ENCODE measurements at places on chromosomes 12 and 14.
A peak's percentile ranks its signal among the peaks of the same experiment; 100 is the strongest.

DNA sequence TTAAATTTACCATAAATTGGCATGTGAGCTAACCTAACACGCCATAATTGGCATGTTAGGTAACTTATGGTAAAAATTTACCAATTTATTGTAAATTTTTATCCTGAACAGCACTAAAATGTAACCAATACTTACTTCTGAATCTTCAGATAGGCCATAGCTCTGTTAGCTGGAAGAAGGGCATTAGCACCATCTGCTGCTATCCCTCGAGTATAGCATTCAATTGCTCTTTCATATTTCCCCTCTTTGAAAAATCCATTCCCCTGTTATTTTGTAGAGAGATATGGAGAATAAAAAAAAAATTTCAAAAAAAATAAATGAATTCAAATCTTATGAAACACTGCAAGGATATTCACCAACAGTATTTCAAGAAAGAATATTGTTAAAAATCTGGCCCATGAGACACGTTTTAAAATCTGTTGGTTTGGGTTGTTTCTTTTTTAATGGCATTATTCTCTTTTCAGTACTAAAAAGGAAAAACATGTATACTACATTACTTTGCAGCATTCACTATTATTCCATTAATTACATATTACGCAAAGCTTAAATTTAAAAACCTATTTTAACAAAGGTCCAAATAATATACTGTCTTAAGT is 19.1 kb downstream of the RPAP3 start:
- no peak for DNase-seq

GRCh38 chr12:74489543-74489942 is 48.1 kb upstream of the ATXN7L3B start:
- DNase-seq: no peak

DNA sequence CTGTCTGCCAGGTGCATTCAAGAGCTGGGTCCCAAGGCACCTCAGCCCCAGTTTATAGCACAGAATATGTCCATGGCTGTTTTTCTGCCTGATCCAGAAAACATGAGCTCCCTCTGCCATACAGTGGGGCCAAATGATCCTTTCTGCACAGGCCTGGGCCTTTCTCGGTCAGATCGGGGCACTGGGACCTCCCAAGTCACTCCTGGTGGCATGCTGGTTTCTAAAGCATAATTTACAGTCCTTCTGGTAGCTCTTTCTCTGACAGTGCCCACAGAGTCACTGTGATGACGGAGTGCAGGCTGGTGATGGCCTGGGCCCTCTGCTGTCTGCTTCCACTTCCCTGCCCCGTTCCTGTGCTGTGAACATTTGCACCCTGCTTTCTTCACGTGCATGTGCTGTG is 99.2 kb downstream of the ADGRD1 start:
- no peak for DNase-seq

GRCh38 chr12:24909667-24910066 is 39.2 kb downstream of the BCAT1 start:
- DNase-seq: no peak

GRCh38 chr12:6181166-6181565 is 19.0 kb upstream of the CD9 start:
- DNase-seq: no peak

DNA sequence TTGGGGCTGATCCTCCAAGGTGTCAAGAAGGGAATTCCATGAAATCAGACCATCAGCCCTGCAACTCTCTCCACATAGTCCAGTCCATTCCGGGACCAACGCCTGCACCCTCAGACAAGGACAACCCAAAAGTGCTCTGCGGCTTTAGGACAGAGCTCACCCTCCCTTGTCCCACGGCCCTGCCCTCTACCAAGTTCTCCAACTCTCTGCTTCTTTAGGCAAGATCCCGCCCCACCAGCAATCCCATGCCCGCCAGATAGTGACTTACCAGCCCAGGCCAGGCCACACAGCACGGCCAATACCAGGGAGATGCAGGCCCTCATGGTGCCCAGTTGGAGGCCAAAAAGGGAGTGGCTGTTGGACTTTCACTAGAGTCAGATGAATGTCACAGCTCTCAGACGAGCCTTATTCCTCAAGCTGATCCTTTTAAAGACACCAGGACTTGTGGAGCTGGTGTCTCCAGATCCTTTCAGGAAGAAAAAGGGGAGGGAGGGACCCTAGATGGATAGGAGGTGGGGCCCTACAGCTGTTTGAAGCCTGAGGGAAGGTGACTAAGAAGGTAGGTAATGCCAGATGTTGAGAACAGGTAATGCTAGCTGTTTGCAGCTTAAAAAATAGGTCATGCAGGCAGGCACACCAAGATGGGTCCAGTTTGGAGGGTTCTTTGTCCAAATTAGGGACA is at the start of gene ENDOU:
Gene ENDOU (minus strand): TSS at position 400 of the 682 bp plus-strand sequence. CDS start 77 bp downstream, at position 323.
- no peak for DNase-seq

GRCh38 chr12:88854260-88854659 is 274.0 kb upstream of the KITLG start:
- no peak for DNase-seq

- DNase-seq: no peak
These were observed 836 bp downstream of the EVL start for GRCh38 chr14:100065942-100066574.

DNA sequence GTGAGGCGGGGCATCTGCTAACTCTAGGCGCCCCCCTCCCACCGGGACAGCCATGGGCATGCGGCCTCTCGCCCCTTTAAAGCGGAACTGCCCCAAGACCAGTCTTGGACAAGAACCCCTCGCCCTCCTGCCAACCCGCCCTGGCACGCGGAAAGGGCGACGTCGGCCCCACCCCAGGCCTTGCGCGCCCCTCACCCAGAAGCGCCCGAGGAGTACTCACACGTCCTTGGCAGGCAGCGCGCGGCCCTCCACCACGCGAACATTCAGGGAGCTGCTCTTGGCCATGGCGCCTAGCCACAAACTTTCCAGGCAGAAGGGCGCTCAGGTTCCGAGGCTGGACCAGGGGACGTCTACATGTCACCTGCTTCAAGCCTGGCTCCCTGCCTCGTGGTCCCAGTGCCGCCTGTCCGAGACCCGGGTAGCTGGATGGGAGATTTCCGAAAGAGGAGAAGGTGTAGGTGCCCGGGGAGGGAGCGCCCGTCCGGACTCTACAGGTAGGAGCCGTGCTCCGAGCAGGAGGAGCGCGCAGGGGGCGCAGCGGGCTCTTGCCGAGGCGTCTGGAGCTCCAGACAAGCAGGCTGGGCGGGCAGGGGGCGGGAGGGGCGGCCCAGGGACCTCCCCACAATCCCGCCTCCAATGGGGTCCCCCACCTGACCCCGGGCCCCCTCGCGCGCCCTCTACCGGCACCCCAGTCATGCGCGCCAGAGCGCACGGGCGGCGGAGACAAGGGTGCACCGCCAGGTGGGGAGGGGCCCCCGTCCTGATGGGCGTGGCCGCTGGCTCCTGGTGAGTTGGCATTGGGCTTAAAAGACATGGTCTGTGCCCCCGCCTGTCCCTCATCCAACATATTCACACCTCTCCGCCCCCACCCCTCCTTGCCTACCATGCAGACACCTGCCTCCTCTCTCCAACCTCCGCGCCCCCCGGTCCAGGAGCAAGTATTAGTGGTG is at the start of gene RASAL1:
Gene RASAL1 (minus strand): TSS at position 584 of the 950 bp plus-strand sequence. CDS start 299 bp downstream, at position 285.
- no peak for DNase-seq

GRCh38 chr14:46048127-46048526 is 603.5 kb downstream of the RPL10L start:
- peak; percentile 18 for DNase-seq

- no peak for DNase-seq
These were observed 54.9 kb downstream of the VWF start for GRCh38 chr12:6069437-6070093.

GRCh38 chr12:101238800-101239329 is 28.8 kb upstream of the SLC5A8 start:
- DNase-seq: no peak

DNA sequence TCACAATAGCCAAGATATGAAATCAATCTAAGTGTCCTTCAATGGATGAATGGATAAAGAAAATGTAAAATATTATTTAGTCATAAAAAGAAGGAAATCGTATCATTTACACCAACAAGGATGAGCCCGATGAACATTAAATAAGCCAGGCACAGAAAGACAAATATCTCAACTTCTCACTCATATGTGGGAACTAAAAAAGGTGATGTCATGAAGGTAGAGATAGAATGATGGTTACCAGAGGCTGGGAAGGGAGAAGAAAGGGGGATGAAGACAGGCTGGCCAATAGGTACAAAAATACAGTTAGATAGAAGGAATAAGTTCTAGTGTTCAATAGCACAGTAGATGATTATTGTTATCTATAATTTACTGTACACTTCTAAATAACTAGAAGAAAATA is 94.9 kb upstream of the RAP1B start:
- no peak for DNase-seq

DNA sequence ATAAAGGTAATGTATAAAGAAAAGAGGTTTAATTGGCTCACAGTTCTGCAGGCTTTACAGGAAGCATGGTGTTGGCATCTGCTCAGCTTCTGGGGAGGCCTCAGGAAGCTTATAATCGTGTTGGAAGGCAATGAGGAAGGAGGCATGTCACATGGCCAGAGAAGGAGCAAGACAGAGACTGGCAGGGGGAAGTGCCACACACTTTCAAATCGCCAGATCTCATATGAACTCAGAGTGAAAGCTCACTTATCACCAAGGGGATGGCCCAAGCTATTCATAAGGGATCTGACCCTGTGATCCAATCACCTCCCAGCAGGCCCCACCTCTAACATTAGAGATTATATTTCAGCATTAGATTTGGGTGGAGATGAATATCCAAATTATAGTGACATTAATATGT is 26.3 kb downstream of the LDHB start:
- no peak for DNase-seq

DNA sequence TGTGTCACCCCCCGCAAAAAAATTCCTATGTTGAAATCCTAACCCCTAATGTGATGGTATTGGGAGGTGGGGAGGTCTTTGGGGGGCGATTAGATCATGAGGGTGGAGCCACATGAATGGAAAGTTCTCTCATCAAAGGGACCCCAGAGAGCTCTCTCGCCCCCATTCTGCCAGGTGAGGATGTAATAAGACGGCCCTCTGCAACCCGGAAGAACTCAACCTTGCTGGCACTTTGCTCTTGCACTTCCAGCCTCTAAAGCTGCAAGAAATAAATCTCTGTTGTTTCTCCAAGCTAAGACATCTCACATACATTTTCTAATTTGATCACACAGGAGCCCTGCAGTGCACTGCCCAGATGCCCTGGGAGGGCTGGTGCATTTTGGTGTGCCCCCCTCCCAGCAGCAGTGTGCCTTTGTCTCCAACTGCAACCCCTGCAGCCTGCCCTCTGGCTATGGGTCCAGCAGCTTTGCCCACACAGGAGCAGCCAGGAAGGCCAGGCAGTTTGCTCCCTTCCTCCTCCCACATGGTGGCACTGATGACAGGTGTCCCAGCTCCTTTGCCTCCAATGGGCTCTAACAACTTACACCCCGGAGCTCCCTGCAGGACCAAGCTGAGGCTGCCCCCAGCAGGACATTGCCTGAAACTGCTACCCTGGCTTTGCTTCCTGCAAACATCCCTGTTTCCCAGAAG is 59.3 kb downstream of the C14orf132 start:
- DNase-seq: peak; percentile 58

DNA sequence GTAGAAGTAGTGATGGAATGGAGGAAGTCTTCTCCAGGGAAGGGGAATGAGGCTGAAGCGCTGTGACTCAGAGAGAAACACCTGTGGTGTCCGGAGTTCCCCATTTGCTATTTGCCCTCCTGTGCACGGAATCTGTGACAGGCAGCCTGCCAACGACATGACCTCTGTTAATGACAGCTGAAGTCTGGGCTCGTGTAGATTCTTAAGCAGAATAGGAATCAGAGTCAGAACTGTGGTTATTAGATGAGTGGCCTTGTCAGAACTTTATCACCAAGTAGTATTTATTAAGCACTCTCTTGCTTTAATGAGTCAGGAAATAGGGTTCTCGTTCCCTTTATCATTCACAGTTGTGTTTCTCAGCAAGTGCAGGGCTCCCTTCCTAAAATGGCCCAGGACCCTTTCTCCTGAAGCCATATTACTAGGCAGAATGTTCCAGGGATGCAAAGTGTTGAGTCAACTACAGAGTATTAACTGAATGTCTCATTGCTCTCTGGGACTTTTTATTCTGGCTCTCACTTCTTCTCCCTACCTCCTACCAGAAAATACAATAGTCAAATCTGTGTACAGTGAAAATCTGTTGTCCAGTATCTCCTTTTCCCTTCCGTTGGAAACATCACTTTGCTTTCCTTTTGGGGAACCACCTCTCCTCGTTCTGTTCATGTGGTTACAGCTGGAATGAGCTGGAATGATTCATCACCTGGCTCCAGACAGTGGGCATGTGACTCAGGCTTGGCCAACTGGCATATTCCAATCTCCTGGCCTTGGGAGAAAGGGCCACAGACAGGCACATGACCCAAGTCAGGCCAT is 77.8 kb upstream of the MAX start:
- DNase-seq: peak; percentile 37

- no peak for DNase-seq
These were observed 23.0 kb downstream of the ISCA2 start for GRCh38 chr14:74516451-74517160.

- no peak for DNase-seq
These were observed 53.0 kb downstream of the TBC1D30 start for GRCh38 chr12:64877363-64878004.

DNA sequence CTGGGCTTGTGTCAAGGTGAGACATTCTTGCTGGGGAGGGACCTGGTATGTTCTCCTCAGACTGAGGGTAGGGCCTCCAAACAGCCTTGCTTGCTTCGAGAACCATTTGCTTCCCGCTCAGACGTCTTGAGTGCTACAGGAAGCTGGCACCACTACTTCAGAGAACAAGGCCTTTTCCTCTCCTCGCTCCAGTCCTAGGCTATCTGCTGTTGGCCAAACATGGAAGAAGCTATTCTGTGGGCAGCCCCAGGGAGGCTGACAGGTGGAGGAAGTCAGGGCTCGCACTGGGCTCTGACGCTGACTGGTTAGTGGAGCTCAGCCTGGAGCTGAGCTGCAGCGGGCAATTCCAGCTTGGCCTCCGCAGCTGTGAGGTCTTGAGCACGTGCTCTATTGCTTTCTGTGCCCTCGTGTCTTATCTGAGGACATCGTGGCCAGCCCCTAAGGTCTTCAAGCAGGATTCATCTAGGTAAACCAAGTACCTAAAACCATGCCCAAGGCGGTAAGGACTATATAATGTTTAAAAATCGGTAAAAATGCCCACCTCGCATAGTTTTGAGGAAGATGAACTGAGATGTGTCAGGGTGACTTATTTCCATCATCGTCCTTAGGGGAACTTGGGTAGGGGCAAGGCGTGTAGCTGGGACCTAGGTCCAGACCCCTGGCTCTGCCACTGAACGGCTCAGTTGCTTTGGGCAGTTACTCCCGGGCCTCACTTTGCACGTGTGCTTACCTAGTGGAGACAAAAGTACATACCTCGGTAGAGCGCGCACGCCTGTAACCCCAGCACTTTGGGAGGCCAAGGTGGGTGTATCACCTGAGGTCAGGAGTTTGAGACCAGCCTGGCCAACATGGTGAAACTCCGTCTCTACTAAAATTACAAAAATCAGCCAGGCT is 4.3 kb downstream of the GAPDH start:
- DNase-seq: no peak

GRCh38 chr12:13275241-13276085 is 78.9 kb downstream of the EMP1 start:
- DNase-seq: peak; percentile 78

DNA sequence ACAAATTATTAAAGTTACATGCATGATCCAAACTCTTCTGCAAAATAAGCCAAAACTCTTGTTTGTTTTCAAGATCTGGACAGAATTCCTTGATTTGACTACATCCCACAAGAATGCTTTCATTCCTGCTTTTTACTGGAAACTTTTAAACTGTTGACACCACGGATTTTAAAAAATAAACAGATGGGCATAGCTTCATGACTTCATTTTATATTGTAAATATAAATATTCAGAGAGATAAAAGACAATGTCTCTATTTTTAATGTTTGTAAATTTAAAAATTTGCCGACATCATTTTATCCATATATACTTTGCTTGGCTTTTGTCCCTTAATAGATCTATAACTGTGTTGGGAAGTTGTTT is 134.3 kb upstream of the DCN start:
- no peak for DNase-seq

- no peak for DNase-seq
These were observed 128.8 kb downstream of the NDUFA12 start for GRCh38 chr12:94874518-94875302.
